Nucleus accumbens (tissue), 56 donors: ENCODE measurements at places on chromosomes 6 and 20.
A peak's percentile ranks its signal among the peaks of the same experiment; 100 is the strongest.

- DNase-seq = no peak
These were observed 58.5 kb downstream of the AHI1 start for GRCh38 chr6:135438907-135439535.

DNA sequence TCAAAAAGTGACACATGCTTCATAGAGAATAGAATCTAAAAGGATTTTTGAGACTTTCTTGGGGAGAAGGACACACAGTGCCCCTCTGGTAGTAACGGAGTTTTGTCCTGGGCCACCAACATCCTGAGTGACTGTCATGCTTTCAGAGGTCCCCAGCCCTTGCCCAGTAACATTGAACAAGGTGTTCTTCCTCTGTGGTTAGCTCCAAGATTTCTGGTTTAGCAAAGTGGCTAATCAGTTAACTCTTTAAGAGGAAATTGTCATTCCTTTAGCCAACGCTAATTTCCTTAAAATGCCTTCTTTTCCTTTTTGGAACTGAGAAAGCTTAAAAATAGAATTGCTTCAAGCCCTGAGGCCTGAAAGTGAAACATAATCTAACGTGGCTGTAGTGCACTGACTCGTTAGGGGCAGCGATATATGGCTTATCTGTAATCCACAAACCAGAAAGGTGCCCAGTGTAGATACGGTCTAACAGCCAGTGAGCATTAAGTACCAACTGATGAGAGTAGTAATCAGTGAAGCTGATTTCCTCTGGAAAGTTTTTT, 7.8 kb downstream of the E2F3 start:
- no peak for DNase-seq

DNA sequence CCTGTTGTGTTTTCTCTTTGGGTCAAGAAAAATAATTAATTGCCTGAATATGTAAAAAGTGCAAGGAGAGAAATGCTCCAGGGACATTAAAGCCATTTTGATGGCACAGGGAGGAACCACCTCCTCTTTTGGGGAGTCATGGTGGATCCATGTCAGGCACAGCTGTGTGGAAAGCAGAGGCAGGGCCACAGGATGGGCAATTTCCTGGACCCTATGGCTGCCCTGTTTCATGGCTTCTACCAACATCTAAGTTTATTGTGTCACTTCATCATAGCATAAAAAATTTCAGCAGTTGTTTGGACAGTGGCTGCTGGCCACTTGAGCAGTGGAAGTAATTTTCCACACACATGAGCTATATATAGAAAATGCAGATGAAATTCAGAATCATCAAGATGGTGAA, 238.2 kb downstream of the SYNE1 start:
- no peak for DNase-seq

DNA sequence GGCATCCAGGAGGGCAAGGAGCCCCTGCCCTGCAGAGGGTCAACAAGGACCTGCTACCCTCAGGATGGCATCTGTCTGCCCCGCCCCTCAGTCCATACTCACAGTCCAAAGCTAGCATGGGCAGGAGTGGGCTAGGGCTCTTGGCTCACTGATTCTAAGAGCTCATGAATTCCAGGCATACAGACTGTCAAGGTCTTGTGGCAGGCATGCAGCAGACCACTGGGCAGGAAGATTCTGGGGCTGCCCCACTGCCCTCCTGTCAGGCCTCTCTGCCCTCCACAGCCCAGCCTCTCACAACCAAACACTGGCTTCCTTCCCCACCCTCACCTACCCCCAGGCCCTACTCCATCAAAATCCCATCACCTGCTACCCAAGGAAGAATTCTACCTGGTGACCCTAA, 5.6 kb upstream of the SLC4A11 start:
- no peak for DNase-seq

GRCh38 chr6:103908898-103909297, 950.8 kb downstream of the HACE1 start:
- no peak for DNase-seq

DNA sequence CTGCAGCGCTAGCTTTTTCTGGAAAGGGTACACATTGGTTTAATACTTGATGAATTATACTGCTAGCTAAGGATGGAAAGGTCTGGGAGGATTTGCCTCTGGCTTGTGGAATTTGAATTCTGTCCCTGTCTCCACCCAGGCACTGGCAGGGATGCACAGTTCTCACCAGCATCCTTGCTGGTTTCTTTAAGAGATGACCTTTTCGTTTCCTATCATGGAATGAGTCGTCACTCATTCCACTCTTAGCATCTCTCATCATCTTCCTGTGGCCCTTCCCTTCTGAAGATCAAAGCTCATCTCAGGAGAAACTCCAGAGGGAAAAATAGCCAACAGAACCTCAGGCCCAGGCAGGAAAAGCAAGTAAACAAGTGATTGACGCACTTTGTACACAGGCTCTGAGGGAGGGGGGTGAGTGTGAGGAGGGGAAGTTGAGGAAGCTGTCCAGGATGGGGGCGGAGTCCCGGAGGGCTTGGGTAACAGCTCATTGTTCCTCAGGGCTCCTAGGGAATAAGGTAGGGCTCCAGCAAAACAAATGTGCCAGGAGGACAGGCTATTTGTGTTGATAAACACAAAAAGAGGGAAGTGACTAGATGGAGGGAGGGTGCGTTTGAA, 25.7 kb upstream of the SAYSD1 start:
- no peak for DNase-seq

GRCh38 chr20:58001946-58002345, 226.5 kb downstream of the ANKRD60 start:
- no peak for DNase-seq

DNA sequence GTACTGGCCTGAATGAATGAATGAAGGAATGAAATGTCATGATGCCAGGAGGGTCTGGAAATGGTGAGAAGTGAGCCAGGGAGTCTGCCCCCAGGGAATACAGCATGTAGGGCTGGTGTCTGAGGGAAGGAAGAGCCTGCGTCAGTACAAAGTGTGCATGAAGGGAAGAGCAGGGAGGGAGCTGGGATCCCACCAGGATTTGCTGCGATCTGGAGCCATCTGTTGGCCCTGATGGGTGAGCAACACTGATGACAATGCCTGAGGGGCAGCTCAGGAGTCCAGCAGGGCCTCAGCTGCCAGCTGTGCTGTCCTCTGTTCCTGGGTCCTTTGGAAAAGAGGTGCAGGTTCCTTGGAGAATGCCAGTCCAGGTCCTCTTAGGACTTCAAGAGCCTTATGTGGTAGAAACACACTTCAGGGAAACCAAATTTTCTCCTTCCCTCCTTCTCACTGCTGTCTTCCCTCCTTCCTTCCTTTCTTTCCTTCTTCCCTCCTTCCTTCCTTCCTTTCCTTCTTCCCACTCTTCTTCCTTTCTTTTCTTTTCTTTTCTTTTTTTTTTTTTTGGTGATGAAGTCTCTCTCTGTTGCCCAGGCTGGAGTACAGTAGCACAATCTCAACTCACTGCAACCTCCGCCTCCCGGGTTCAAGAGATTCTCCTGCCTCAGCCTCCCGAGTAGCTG, 11.5 kb downstream of the BPI start:
- peak; percentile 15 for DNase-seq

- no peak for DNase-seq
These were observed 1092.0 kb upstream of the MAP3K7 start for GRCh38 chr6:91678679-91679446.

GRCh38 chr6:34154668-34155447, 9.0 kb upstream of the GRM4 start:
- peak; percentile 30 for DNase-seq

GRCh38 chr6:75117701-75118100, 88.2 kb downstream of the COL12A1 start:
- no peak for DNase-seq

DNA sequence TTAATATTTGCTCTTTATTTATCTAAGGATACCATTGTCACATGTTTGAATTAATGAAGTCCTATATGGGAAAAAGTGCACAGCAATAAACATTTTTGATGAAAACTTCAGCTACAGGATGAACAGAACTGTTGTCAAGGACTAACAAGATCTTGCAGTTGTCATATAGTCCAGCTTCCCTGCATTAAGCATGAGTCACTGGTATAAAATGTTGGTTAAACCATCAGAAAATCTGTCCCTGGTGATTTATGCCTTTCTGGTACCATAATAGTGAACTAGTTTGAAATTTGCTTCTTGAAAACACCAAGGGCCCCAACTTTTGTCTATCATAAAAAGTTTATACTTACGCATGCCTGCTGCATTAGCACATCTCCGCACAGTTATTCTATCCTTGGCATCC, 60.4 kb upstream of the RSPO3 start:
- DNase-seq = no peak

- no peak for DNase-seq
These were observed 36.2 kb upstream of the ANGPT4 start for GRCh38 chr20:952196-952795.
